ENCODE measurements at places on chromosomes 11 and 22.

DNA sequence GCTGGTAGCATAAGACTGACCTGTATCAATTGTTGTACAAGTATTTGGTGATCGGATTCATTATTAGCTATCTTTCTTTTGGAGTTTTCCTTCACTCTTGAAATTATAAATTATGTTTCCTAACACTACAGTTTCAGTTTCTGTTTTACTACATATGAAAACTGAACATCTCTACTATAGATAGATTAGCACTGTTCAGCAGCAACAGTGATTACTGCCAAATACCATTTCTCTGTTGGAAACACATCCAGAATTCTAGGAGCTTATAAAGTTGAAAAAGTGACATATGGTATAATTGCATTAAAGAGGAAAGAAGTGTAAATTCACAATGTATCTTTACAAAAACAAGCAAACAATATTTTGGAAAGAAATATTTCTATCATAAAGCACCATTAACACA is 118.5 kb upstream of the GRIA4 start:
- no peak for DNase-seq

GRCh38 chr22:23376256-23376655 is 195.9 kb downstream of the BCR start:
- DNase-seq: no peak

DNA sequence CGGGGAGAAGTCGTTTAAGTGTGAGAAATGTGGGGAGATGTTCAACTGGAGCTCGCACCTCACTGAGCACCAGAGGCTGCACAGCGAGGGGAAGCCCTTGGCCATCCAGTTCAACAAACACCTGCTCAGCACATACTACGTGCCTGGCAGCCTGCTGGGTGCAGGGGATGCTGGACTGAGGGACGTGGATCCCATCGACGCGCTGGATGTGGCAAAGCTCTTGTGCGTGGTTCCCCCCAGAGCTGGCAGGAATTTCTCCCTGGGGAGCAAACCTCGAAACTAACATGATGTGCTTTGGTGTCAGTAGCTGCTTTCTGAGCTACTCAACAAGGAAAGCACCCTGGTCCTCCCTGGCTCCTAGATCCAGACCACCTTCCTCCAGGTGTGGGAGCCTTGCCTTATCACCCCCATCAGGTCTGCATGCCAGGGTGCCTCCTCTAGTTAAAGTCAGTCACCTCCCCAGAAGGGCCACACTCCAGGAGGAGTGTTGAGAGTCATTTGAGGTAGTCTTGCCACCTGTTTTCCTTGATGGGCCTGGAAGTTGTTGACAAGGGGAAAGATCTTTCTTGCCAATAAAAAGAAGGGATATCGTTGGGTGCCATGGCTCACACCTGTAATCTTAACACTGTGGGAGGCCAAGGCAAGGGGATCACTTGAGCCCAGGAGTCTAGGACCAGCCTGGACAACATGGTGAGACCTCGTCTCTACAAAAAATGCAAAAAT is 12.9 kb downstream of the ZNF74 start:
- DNase-seq: no peak

GRCh38 chr11:32056438-32056837 is 34.4 kb upstream of the RCN1 start:
- DNase-seq: no peak

- peak; percentile 95 for DNase-seq
Measured at GRCh38 chr11:47642099-47642855, at the start of gene MTCH2. Gene MTCH2, minus strand, starts transcription at chr11:47642559. Its CDS starts 94 bp downstream, at chr11:47642465.

DNA sequence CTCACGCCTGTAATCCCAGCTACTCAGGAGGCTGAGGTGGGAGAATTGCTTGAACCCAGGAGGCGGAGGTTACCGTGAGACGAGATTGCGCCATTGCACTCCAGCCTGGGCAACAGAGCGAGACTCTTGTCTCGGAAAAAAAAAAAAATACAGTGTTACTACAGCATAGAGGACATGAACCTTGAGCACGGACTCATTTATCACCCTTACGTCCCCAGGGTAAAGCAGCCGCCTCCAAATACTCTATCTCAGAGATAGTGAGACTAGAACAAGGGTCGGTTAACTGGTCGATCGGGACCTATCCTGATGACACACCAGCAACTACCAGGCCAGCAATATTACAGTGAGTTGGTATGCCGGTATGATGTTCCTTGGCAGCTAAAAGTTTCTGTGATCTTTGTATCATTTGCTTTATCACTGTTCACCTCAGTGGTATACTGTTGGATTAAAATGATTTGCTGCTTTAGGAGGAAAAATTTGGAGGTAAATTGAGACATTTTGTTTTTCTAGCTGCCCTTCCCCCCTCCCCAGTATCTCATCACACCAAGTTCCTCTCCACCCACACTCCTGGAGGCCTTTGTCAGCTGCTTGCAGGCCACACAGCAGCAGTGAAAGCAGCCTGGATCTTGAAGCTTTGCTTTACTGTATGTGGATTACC is 7.0 kb upstream of the SIDT2 start:
- no peak for DNase-seq

DNA sequence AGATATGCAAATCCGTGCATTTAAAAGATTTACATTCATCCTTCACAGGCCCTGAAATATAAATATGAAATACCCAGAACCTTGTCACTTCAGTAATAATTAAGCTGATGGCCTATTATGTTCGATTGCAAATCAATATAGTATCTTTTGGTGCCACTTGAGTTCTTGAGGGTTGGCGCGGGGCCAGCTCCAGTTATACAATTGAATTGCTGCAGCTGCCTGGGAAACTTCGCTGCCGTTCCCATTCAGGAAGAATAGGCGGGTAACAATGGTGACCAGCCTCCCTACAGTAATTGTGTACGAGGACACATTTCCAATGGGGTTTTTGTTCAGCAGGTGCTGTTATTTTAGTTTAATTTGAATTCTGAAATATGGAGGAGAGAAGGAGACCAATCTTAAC is 451.2 kb downstream of the INSC start:
- DNase-seq: no peak

DNA sequence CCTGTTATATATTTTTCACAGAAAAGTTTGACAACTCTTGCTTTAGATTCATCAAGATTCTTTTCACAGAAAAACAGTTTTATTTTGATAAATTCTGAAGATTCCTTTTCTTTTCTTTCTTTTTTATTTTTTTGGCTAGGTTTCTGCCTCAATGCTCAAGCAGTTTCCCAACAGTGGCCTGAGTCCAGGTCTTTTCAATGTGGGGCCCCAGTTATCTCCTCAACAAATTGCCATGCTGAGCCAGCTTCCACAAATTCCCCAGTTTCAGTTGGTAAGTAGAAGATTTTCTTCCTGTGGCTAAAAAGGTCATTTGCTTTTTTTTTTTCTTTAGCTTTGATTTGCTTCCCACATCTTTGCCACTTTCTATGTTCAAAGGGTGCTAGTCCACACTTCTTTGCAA is 46.0 kb upstream of the ADSL start:
- no peak for DNase-seq

DNA sequence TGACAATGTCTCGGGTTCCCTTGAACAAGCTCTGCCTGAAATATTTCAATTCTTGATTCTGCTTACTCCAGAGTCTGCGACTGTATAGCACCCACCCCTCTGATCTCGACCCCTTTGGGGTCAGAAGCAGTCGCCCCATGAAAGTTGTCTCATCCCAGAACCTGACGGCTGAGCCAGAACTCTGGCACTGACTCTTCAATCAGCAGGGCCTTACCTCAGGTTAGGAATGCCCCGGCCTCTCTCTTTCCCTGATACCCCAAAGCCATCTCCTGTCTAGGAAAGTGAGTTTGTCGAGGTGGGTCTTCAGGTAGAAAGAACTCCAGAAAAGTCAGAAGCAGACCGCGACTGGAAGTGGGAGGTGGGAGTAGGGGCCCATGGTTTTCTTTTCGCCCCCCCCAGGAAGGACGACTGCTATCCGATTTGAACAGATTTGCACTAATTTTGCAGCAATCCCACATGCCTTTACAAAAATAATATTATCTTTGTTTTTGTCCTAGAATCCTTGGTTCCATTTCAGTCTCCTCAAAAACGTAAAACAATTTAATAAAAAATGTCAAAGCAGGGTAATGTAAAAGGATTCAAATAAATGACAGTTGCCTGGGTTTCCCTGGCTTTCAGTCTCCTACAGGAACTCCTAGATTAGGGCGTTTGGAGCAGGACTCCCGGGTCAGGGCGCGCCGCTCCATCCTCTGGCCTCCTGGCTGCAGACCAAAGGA is 898 bp upstream of the ROBO3 start:
- no peak for DNase-seq

- no peak for DNase-seq
Measured at GRCh38 chr11:77223797-77224196, 77.7 kb downstream of the GDPD4 start.

DNA sequence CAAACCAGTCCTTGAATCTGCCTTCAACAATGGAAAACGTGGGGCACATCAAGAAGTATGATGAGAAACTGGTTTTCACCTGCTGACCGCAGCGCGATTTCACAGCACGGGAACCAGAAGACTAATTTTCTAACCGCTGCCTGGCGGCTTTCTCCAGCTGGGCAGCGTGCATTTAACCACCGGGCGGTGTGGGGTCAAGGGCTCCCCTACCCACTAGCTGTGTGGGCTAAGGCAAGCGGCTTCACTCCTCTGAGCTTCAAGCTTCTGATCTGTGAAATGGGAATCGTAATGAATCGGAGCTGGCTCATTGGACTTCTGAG is 4.2 kb downstream of the SHANK2 start:
- no peak for DNase-seq

- no peak for DNase-seq
Measured at GRCh38 chr11:73404048-73404447, 27.8 kb downstream of the RELT start.

DNA sequence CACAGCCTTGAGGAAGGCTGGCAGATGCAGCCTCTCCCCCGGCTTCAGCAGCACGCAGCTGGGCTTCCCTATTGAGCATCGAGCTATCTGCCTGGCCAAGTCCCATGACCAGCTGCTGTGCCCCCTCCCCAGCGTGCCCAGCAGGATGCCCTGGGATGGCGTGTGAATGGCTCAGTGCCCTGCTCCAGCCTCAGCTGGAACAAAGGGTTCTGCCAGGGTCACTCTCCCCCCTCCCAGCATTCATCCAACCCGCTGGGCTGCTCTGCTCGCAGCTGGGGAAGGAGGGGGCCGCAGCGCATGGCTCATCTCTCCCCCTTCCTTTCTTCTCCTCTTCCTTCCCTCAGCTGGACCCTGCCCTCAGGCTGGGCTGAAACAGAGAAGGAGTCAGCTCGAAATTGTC is 14.5 kb downstream of the LRP4 start:
- no peak for DNase-seq

GRCh38 chr22:24455751-24456426 is 28.5 kb downstream of the ADORA2A start:
- no peak for DNase-seq

DNA sequence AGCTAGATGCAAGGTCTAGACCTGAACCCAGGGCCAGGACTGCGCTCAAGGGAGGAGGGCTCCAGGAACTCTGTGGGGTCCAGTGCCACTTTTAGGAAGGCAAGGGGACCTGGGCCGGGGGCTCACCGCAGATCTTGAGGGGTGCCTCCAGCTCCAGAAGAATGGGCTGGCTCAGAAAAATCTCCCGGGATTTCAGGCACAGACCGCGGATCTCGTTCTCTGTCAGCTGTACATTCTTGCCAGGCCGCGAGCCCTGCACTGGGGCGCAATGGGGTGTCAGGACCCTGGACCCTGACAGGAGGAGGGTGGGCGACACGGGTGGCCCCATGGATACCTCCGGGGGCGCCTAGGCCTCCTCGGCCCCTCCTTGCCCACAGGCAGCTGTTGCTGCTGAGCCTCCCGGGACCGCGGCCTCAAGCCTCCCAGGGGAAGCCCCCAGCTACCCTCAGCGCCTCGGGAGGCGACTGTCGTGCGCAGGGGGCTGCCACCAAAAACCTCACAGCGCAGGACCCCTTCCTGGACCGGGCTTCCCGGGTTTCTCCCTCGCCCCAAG is 640 bp downstream of the PPP1CA start:
- DNase-seq: no peak

DNA sequence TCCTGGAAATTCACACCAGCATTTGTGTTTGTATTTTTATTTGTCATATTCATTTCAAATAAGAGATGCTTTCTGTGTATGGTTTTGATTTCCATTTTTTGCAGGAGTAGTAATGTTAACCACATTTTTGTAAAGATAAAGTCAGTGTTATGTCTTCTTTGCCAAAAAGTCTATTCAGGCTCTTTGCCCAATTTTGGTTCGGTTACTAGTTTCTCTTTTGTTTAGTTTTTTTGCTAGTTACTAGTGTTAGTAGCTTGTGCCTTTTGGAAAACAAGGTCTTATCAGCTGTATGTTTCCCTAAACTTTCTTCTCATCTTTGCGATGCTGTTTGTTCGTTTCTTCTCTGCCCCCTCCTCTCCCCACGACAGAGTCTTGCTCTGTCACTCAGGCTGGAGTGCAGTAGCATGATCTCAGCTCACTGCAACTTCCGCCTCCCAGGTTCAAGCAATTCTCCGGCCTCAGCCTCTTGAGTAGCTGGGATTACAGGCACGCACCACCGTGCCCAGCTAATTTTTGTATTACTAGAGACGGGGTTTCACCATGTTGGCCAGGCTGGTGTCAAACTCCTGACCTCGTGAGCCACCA is 112.3 kb upstream of the GRK3 start:
- DNase-seq: no peak

DNA sequence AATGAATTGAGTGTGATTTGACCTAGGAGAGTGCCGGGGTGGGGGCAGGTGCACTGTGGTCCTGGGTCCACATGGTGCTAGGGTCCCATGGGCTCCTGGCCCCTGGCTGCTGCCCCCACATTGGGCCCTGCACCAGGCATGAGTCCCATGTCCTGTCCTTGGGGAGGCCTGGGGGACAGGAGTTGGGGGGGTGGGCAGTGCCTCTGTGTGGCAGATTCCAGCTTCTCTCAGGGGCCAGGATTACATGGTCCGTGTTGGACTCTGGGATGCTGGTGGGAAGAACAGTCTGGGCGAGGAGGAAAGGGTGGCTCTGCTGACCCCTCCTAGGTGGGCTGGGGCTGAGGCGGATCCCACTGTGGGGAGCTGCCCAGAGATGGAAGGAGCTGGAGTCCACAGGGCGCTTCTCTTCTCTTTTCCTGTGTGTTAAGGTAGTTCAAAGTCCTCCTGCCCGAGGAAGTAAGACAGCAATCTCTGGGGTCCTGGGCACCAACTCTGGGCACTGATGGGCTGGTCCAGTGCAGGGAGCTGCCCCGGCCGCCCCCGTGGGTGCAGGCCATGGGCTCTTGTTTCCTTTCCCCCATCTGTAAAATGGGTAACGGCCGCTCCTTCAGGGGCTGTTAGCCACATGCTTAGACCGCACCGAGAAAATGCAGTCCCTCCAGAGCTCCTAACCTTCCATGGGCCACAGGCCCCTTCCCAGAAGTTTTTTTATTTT is 19.8 kb downstream of the KCNQ1 start:
- DNase-seq: no peak

GRCh38 chr11:36372101-36372771 is 76.1 kb downstream of the PRR5L start:
- no peak for DNase-seq

GRCh38 chr11:59551659-59552521 is 40.6 kb downstream of the OR4D9 start:
- DNase-seq: no peak

DNA sequence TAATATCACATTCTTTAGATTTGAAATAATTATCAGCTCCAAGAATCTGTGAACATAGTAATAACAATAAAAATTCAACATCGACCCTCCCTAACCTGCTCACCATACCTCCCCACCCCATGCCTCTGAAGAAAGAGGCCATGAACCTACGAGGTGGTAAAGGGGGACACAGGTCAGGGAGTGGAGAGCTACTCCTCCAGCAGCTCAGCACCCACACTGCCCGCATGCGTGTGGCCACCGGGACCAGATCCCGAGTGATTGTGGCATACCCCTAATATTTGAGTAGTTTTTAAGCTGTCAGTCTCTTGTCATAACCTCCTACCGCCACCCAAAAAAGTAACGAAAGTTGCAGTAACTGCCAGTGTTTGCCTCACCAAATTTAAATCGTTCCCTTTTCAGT is 16.8 kb upstream of the ADSL start:
- no peak for DNase-seq

Data from stimulated activated CD8-positive, alpha-beta memory T cell treated with anti-CD3 and anti-CD28 coated beads, Interleukin-2, amount 100 ng/mL, for 1 hour (primary cell).